ENCODE measurements at places on chromosomes 1 and 21.

DNA sequence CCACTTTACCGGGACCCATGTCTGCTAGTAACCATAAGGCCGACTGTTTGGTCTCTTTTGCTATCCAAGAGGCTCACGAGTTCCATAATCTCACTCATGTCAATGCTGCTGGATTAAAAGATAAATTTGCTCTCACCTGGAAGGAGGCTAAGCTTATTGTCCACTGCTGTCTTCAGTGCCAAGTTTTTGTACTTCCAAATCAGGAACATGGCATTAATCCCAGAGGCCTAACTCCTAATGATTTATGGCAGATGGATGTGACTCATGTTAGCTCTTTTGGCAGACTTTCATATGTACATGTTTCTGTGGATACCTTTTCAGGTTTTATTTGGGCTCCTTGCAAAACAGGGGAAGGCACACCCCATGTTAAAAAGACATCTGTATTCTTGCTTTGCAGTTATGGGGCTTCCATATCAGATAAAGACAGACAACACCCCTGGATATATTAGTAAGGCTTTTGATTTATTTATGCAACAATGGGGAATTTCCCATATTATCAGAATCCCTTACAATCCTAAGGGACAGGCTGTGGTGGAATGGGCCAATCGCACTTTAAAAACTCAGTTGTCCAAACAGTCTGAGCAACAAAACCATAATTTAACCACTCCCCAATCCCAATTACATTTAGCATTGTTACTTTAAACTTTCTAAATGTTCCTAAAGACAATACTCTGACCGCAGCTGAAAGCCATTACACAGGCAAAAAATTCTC, 162.7 kb downstream of the IER5 start:
- DNase-seq: no peak

DNA sequence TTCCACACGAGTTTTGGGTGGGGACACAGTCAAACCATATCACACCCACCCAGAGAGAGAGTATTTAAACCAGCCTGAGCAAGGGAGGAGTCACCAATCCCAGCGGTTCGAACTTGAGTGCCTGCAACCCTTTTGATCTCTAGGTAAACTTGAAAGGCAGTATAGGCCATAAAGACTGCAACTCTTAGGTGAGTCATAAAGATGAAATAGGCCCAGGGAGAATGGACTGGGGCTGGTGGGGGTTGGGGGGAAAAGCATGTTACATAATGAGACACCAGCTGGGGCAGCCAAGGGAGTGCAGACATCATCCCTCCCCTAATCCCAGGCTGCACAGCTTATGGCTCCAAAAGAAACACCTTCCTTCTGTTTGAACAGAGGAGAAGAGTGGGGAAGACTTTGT, 99.8 kb upstream of the LHX8 start:
- no peak for DNase-seq

DNA sequence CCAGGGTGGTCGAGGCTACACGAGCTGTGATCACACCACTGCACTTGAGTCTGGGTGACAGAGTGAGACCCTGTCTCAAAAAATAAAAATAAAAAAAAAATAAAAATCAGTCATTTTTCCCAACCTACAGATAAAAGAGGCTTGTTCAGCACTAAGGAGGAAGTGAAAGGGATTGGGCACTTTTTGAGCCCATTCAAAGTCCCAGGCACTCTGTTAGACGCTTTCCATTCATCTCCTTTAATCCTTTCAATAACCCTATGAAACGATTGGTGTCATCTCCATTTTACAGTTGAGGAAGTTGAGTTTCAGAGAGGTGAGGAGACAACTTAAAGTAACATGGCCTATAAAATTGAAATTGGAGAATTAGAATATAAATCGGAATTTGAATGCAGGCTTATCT, 10.4 kb upstream of the AGO4 start:
- no peak for DNase-seq

- DNase-seq: no peak
These were observed 144.9 kb upstream of the SOD1 start for GRCh38 chr21:31514598-31514997.

DNA sequence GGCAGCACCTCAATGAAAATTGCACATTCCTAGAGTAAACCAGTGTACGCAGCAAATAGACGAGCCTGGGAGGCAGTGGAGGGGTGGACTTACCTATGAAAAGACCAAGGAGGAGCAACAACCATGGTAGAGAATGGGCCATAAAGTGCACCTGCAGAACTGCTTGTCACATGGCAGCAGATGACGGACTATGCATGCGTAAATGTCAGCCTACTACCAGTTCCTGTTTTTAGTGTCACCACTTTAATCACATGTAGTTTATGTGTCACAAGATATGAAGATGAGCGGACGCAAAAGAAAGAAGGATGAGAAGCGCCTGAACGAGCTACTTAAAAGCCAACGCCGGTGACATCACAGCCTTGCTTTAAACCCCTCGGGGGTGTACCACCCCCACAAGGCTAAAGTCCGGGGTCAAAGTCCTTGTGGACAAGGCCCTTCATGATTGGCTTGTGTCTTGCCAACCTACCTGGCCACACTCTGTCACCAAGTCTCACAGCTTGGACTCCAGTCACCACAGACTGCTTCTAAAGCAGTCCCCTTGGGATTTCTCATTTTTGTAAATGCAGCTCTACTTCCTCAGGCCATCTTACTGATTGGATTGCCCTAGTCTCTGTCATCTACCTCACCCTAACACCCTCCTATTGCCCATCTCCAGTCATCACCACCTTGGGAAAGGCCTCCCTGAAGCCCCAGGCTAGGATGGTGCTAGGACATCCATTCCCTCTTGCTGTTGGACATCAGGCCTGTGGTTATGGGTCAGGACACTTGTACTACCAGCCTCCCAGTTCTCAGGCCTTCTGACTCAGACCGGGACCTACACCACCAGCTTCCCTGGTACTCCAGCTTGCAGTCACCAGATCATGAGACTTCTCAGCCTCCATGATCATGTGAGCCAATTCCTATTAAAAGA, 6.0 kb upstream of the LY9 start:
- no peak for DNase-seq

DNA sequence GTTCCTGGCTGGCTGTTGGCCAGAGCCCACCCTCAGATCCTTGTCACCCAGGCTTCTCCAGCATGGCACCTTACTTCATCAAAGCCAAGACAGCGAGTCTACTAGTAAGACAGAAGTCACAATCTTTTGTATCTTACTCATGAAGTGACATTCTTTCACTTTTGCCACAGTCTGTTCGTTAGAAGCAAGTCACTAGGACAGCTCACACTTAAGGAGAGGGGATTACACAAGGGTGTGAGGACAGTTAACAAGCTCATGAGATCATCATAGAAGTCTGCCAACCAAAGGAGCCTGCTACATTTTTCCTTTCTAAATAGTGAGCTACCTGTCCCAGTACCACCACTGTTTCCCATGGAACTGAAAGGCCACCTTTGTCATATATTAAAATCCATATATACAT, 61.5 kb downstream of the PACC1 start:
- no peak for DNase-seq

DNA sequence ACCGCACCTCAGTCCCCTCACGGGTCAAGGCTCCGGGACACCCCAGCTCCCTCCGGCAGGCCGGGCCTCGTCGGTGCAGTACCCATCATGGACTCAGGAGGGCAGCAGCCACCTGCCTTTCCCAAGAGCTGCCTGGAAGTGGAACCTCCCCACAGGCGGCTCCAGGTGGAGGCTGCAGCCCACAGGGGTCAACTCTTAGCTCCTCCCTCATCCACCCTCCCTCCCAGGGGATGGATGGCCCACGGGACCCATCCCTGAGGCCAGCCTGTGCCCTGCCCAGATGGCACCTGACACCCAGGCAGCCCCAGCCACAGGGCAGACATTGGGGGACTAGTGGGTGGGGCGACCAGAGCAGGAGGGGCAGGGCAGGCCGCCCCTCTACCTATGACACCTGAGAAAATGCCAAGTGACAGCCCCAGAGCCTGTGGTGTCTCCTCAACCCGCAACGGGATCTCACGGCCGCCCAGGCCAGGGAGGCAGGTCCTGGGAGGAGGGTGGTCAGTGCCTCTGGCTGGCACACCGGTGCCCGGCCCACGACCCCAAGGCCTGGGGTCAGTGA, 1.2 kb upstream of the ARHGEF16 start:
- peak; percentile 76 for DNase-seq

DNA sequence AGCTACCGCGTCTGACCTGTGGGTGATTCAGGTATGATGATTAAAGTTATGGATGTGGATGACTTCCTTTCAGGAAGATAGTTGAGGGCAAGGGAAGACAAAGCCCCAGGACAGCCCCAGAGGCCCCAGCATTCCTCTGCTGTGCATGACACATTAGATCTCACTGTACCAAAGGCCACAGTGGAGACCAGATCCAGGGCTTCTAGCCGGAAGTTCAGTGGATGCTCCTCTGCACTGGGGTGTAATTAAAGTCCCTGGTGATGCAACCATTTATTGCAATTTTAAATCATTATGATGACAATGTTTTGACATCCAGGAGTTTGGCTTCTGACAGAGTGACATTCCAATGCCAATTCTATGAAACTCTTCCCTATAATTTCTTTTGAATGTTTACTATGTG, 5.0 kb downstream of the C4BPA start:
- DNase-seq: no peak

DNA sequence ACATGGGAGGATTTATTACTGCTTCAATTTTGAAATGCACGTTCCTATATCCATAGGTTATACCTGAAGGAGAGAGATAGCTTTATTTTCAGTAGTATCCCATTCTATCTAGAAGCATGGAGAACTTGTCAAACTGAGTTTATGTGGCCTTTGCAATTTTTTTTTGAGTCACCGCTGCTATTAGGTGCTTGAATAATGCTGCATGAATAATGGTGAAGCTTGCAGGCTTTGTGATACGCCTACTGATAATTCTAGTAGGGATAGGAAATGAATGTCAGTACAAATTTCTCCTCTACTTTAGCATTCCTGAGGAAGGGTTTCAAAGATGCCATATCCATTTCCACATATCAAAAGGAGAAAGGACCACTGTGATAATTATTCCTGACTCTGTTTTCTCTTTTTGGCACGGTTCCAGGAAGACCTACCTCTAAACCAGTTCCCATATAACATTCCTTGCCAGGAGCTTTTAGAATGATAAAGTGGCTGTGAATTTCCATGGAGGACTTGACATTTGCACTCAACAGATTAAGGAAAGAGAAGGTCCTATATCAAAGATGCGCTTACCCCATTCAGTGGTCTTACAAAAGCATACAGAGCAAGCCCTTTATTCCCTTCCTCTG, 83.5 kb downstream of the SPATA46 start:
- DNase-seq: no peak

DNA sequence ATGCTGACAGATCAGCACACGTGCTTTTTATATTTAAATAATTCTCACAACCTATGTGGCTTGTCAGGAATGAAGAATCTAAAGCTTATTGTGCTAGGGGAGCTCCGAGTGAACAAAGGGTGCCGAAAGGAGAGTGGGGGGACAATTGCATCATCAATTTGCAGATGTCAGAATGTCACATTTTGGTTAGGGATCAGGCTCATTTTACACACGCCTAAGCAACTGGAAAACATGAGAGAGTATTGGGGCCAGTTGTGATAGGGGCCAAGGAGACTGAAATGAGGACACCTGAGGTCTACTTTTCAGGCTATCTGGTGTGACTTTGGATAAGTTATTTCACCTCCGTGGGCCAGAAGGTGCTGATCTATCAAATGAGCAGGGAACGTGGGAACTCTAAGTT, 31.8 kb downstream of the RUNX1 start:
- no peak for DNase-seq

DNA sequence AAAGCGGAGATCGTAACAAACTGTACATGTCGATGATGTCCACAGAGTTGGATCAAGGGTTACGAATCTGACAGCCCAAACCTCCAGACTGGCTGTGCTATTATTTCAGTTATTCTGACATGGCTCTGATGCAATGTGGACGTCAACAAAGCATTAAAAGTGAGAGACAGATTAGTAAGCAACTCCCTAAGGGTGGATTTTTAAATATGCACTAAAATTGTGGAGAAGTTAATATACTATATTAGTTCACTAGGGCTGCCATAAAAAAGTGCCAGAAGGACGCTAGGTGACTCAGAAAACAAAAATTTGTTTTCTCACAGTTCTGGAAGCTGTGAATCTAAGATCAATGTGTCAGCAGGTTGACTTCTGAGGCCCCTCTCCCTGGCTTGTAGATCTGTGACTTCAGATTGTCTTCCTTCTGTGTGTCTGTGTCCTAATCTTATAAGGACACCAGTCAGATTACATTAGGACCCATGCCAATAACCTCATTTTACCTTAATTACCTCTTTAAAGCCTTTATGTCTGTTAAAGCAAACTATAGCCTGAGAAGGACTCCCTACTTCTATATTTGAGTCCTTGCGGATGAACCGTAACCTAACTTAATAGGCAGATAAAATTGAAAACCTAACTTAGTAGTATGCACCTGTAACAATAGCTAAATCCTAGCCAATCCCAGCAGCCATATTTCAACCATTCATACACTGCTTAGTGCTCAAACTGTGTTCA, 66.0 kb upstream of the BACH1 start:
- no peak for DNase-seq

DNA sequence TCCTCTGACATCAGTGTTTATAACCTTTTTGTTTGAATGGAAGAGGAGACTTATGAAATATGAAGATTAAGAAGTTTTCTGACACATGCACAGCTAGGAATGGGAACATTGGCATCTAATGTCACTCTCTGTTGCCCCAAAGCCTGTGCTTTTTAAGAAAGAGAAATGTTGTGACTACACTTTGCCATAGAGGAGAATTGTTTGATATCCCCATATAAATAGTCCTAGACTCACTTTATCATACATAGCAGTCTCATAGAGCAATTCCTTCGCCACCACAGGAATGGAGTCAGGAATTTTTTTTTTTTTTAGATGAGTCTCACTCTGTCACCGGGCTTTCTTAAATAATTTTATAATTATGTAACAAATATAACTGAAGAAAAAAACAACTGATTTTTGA, 1.5 kb downstream of the KRTAP21-3 start:
- DNase-seq: no peak

- no peak for DNase-seq
These were observed 64.0 kb downstream of the ZBTB17 start for GRCh38 chr1:15911927-15912326.

- no peak for DNase-seq
These were observed 77.9 kb upstream of the PUM1 start for GRCh38 chr1:31143455-31143854.

DNA sequence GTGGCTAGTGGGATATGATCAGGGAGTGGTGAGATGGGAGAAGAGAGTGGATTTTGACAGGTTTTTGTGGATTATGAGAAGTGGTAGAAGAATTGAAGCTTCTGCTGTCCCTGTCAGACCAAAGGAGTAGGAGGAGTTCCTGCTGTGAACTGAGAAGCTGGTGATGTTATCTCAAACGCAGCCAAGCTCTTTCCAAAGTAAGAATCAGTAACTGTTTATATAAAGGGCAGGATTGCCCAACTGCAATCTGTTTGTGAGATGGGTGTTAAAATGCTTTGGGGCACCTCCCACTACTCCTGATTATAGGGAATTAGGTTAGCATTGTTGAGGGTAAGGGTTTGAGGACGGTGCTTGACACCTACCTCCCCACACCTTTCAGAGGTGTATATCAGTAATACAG, 60.5 kb upstream of the USP25 start:
- DNase-seq: no peak
